ENCODE measurements at places on chromosomes 3 and 15. TPM values are rescaled to one million over a fixed set of nuclear protein-coding genes. Genes with fewer than 3 reads are reported as not detected.

The CNBP gene
- total RNA-seq = 295 TPM

The LTK gene
- total RNA-seq = not detected

The MEIS2 gene
- total RNA-seq = 84.0 TPM

The PRSS50 gene
- not detected for total RNA-seq

The GOLGA6B gene
- total RNA-seq = not detected

The FOXL2NB gene
- not detected for total RNA-seq

The LSAMP gene
- total RNA-seq = 10.7 TPM

The PGBD4 gene
- 1.6 TPM for total RNA-seq

The SETD5 gene
- total RNA-seq = 80.2 TPM

The KBTBD13 gene
- not detected for total RNA-seq

The PRKCD gene
- 2.9 TPM for total RNA-seq

The CFAP20DC gene
- total RNA-seq = 1.3 TPM

The PAQR5 gene
- total RNA-seq = not detected

The TRPM1 gene
- total RNA-seq = not detected

The ZNF385D gene
- total RNA-seq = 11.5 TPM

The GHSR gene
- total RNA-seq = not detected

The GOLGA6L7 gene
- not detected for total RNA-seq

The MME gene
- 50.4 TPM for total RNA-seq

The CACNA1D gene
- 1.9 TPM for total RNA-seq

The SUCLG2 gene
- 73.9 TPM for total RNA-seq

The NUP210 gene
- total RNA-seq = 0.33 TPM

The CD200 gene
- 3.3 TPM for total RNA-seq

The PHLDB2 gene
- 61.9 TPM for total RNA-seq

The RPUSD2 gene
- total RNA-seq = 7.6 TPM

The SLC2A2 gene
- not detected for total RNA-seq

The AMIGO3 gene
- total RNA-seq = 0.27 TPM

The ACSBG1 gene
- total RNA-seq = under 0.01 TPM

The ATP2B2 gene
- not detected for total RNA-seq

The AGBL1 gene
- not detected for total RNA-seq

The STAB1 gene
- total RNA-seq = 0.90 TPM

The CCDC54 gene
- not detected for total RNA-seq

The FAM174B gene
- 5.5 TPM for total RNA-seq

The GAP43 gene
- total RNA-seq = 3.4 TPM

The IL5RA gene
- total RNA-seq = not detected

The PLIN1 gene
- 0.41 TPM for total RNA-seq

The GOLGA8K gene
- total RNA-seq = not detected

The AAGAB gene
- 43.7 TPM for total RNA-seq

The OR5K2 gene
- total RNA-seq = not detected
